CD4-positive, alpha-beta T cell treated with Interleukin-1 beta for 1 hour (primary cell): ENCODE measurements at places on chromosomes 1 and 21.

DNA sequence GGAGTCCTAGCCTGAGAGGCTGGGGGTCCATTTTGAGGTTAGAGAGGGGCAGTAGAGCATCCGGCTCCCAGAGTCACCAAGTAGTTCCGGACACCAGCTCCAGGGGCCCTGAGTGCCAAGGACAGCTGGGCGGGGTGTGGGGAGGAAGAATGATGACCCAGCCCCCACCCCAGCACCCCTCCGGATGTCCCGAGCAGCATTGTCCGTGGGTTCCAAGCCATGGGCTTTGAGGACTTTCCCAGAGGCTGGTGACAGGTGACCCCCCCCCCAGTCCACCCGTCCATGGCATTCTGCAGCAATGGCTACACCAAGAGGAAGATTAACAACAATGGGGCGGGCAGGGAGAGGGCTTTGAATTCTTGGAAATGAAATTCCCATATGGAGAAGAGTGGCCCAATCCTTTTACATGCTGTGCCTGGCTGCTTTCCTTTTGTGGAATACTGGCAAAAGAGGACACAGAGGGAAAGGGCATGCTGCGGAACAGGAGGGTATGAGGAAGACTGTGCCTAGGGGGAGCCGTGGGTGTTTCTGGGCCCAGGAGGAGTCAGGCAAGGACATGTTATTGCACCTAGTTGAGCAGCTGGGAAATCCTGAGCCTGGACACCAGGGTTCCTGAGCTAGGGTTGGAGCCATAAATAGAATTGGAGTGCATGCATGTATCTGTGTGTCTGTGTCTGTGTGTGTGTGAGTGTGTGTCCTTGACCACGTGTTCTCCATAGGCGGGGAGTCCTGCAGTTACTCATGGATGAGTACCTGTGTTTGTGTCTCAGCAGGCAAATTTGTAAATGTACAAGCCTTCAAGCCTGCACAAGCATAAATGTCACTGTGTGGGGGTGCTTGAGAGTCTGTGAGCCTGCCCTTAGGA lies 956 bp downstream of the ATP1A2 start:
- no peak for DNase-seq

GRCh38 chr1:211876851-211877590 lies 46.5 kb upstream of the LPGAT1 start:
- DNase-seq = no peak

DNA sequence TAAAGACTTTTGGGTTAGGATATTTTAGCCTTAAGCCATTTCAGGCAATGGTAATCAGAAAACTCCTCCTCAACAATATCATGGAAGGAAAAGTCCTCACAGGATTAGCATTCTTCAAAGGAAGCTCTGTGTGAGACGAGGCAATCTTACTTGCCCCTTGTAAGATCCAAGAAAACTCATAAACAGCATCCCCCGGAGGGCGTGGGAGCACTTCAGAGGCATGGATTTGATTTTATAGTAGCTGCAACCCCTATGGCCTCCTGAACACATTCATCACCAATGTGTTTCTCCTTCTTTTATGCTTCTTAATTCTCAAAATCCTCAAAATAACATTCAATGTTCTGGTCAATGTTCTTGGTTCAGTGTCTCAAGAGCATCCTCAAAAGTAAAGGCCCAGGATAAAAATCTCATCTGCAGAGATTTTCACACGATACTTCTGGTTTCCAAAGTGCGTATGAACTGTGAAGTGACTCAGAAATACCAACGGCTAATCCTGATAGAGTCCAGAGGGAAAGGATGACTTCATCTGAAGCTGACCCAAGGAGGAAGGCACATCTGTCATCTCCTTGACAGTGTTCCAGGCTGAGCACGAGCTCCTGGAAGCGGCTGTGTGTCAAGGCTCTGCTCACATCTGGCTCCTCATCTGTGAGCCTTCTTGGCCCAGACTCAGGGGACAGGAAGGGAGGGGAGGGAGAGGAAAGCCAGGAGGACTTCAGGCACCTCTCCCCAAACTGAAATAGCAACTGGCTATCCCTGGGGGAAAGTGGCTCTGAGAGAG lies 49.3 kb upstream of the PSEN2 start:
- no peak for DNase-seq

DNA sequence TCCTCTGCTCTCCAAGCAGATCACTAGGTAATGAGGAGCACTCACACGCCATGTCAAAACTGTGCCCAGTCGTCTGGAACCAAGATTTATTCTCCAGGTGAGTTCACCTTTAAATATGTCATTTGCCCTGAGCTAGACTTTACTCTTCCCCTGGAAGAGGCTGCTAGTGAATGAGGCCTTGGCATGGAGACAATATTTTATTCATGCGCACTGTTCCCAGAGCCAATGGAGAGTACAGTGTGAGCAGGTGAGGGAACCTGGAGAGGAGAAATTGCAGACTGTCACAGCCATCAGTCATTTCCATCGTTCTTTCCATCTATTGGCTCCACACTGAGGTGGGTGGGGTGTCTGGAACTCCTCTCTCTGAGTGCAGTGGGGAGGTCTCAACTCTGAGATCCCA lies 333.6 kb downstream of the KCNH1 start:
- no peak for DNase-seq

DNA sequence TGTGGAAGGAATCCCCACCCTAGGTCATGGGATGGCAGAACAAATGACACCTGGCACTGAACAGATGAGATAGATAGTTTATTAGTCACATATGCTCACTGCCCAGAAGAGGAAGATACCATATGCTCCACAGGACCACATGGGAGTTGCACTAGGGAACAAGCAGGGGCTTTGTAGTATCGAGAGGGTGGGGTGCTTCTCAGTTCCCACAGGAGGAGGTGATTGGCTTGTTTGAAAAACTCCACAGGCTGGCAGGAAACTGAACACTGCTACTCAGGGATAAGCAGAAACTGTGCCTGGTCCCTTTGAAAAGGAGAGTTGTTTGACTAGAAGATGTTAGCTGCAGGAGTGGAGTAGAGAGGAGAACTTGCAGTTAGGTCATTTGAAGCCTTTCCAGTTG lies 31.9 kb upstream of the RXRG start:
- DNase-seq = no peak
